ENCODE measurements at places on chromosomes 7 and 10.

DNA sequence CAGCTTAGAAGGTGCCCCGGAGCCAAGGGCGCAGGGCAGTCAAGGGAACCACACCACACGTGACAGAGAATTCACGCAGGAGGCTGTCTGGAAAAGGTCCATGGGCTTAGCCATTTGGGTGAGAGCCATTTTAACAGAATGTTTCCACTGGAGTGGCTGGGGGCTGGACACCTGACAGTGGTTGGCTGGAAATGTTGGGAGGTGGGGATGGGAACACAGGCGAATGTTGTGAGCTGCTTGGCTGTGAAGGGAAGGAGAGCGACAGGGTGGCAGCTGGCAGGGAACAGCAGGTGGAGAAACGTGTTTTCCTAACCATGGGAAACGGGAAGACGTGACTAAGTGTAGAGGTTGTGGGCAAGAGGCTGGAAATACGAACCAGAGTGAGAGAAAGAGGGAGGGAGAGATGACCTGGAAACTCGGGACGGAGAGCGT lies 100.5 kb upstream of the ZNF32 start:
- DNase-seq = no peak

GRCh38 chr10:129788215-129788614 lies 175.9 kb downstream of the EBF3 start:
- no peak for DNase-seq

DNA sequence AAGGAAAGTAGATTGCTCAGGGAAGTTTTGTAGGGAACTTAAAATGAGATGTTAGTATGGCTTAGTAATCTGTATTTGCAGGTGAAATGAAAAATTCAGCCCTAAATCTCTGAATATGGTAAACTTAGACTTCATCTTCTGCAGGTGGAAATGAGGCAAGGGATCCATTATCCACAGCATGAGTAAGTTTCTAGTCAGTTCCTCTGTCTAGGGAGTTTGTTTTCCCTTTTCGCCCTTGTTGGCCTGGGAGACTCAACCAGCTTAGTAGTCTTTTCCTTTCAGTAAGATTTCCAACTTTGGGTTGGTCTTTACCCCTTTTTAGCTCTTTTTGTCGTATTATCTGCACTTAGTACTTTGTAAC lies 65.6 kb downstream of the ZEB1 start:
- no peak for DNase-seq

DNA sequence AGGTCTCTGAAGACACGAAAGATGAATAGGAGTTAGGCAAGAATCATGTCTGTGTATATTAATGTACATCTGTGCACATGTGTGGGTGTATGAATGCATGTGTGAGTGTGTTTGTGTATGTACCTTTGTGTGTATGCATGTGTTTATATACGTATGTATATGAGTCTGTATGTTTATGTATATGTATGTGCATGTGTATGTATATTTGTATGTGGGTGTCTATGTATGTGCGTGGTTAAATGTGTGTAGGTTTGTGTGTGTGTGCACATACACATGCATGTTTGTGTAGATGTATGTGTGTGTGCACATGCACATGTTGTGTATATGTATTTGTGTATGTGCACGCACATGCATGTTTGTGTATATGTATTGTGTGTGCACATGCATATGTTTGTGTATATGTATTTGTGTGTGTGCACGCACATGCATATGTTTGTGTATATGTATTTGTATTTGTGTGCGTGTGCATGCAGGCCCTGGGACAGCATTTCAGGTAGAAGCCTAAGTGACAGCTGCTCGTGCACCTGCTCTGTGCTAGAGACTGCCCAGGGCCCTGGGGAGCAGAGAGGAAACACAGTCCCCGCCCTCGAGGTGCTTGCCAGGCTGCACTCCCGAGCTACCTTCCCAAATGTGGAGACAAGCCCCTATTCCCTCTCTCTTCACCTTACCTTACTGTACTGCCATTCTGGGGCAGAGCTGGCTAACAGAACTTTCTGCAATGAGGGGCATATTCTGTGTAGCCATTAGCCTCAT lies 12.1 kb downstream of the PNLIPRP1 start:
- no peak for DNase-seq

DNA sequence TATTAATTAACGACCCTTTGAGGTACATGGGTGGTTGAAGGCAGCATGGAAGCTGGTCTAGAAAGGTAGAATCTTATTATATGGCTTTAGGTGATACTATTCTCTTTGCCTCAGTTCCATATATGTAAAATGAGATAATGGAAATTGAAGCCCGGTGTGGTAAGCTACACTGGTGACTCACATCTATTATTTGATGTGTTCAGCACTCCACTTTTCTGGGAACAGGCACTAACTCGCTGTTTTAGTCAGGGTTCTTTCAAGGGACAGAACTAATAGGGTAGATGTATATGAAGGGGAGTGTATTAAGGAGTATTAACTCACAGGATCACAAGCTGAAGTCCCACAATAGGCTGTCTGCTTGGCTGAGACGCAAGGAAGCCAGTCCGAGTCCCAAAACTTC lies 4.4 kb upstream of the TRUB1 start:
- DNase-seq = no peak

GRCh38 chr7:74058486-74058885 lies 25.1 kb upstream of the LIMK1 start:
- DNase-seq = no peak

DNA sequence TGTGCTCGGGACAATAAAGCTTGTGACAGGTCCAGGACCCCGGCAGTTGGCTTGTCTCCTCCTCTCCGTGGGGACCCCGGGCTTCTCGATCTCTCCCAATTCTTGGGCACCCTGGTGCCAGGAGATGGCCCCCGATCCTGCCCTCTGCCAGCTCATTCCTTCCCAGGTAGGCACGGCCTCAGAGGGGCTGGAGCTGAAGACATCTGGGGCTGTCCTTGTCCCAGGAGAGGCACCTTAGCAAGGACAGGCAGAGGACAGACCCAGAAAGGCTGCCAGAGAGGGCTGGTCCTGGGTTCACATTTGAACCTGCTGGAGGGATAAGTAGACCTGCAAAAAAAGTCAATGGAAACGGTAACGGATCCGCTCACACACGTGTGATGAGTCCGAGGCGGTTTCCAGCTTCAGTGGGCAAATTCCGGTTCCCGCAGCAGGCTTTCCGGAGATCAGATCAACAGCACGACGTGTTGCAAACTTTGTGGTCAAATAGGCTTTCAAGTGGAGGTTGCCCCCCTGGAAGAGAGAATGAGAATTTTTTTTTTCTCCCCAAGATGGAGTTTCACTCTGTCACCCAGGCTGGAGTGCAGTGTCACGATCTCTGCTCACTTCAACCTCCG lies 47.7 kb upstream of the GTF2IRD1 start:
- DNase-seq = no peak

DNA sequence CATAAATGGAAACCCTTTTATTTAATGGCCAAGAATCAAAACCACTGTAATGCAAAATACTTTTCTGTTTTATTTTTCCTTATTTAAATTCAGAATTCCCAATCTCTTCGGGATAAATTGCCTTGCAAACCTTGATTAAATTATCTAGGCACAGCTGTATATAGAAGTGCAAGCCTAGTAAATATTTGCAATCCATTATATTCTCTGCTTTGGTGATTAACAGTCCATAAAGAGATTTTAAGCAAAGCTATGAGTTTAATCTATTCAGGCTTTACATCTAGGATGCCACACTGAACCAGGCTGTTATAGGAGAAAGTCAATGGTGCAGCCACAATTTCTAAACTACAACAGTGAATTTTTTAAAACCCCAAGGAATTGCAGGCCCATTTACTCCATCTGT lies 43.6 kb upstream of the THSD7A start:
- DNase-seq = no peak

- no peak for DNase-seq
Measured at GRCh38 chr10:1182280-1183032, 126.3 kb downstream of the WDR37 start.

- DNase-seq = no peak
Measured at GRCh38 chr10:52220947-52221346, 93.1 kb upstream of the DKK1 start.

- DNase-seq = no peak
Measured at GRCh38 chr7:46162609-46163008, 241.5 kb upstream of the IGFBP3 start.

DNA sequence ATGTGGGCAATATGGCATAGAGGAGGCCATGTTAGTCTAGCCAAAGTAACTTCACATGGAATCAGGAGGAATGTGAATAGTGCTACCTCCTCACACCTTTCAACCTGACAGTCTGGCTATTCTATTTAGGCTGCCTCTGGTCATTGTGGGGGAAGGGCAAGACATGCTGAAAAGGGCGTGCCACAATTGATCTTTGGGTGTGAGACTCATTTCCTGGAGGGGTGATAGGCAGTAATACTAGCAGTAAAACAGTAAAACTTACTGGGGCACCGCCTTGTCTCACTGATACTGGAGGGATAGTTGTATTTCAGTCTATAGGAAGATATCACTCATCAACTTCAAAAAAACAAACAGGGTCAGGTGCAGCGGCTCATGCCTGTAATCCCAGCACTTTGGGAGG lies 88.7 kb downstream of the TMEM168 start:
- no peak for DNase-seq

DNA sequence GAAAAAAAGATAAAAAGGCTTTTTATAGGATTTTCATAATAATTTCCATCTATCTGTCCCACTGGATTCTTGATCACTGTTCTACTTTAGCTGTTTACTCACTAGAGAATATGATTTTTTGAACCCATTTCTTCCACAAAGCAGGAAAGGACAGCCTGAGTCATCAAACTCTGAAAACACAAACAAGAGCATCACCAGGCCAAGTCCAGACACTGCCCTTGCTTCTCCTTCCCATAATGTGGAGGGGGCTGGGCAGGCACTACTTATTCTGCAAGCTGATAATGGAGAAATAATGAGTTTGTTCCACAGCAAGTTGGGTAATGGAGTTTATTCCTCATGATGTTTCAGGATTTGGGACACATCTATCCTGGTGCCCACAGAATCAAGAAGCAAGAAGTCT lies 13.0 kb upstream of the KCNIP2 start:
- no peak for DNase-seq

DNA sequence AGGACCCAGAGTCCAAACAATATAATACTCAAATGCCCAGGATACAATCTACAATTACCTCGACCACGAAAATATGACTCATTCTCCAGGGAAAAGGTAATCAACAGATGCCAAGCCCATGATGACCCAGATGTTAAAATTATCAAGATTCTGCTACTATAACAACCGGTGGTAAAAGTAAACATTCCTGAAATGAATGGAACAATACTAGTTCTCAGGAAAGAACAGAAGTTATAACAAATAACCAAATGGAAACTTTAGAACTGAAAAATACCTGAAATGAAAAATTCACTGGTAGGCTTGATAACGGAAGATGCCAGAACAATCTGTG lies 34.1 kb upstream of the GUSB start:
- no peak for DNase-seq

- no peak for DNase-seq
Measured at GRCh38 chr10:102813734-102814452, 23.3 kb downstream of the CYP17A1 start.

- DNase-seq = peak; percentile 57
Measured at GRCh38 chr7:28573059-28573553, 160.8 kb downstream of the CREB5 start.

- DNase-seq = no peak
Measured at GRCh38 chr10:96814264-96814663, 17.8 kb upstream of the LCOR start.

- no peak for DNase-seq
Measured at GRCh38 chr10:50563906-50564305, 59.9 kb downstream of the SGMS1 start.

- DNase-seq = no peak
Measured at GRCh38 chr10:117662126-117662525, 119.6 kb downstream of the EMX2 start.

DNA sequence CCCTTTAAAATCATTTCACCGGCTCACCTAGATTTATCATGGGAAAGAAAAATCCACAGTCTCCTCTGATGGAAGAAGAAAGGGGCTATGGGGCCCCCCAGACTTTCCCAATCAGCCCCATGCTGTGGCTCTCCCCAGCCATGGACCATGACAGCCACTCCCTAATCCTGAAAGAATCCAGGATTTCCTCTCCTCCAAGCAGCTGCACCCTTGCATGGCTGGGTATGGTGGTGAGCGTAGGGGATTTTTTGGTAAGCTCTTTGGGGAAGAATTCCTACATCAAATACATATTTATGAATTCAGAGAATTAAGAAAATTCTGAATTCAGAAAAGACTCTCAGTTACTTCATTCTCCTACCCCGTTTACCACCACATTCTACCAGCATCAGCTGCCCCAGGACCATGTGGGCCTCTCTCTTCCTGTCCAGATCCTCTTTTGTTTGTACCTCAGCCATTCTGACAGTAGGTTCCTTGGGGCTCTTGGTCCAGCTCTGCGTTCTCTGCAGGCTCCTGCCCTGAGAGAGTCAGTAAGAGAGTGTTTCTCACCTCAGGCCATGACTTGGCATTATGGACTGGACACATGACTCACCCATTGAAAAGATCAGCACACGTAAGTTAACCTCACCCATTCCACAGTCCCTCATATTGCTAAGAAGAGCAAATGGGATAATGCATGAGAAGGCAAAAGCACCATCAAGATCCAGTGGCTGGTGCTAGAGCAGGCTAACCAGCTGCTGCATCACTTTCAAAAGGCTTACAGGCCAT lies 337.8 kb downstream of the ELMO1 start:
- DNase-seq = no peak
